Stimulated activated CD4-positive, alpha-beta T cell treated with anti-CD3 and anti-CD28 coated beads, Interleukin-1b, Interleukin-23, amount 100 ng/mL, for 48 hours (primary cell): ENCODE measurements at places on chromosomes 1 and 21.

DNA sequence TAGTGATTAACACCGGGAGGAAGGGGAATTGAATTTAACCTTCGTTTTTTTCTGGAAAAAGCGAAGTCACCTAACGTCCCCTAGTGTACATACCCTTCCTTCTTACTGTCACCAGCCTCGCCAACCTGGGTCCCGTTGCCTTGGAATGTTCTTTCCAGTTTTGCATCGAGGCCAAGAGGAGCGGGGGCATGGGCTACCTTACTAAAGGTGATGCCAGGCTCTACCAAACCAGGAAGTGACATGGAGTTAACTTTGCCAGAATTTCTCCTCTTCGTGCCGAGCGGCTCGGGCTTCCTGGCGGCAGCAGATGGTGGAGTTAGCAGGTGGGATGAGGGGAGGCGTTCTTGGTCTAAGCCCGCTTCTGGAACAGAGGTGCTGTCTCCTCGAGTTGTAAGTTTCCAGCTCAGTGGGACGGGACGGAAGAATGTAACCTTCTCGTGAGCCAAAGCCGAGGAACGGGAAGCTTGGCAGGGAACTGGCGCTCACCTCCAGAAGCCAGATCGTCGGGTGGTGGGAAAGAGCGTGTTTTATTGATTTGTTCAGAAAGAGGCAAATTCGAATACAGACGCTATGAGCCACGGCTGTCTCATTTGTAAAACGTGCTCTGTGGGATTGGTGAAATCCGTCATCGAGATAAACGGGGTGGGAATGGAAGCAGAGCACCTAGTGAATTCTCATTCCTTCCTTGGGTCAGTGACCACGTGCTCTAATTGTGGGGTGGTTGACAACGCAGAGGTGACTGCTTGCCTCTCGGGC lies 486 bp downstream of the NIPAL3 start:
- DNase-seq: no peak

- DNase-seq: peak; percentile 74
Observed at GRCh38 chr1:204453141-204453772, 41.3 kb downstream of the PIK3C2B start.

- DNase-seq: no peak
Observed at GRCh38 chr1:5317391-5317790, 663.0 kb downstream of the AJAP1 start.

- no peak for DNase-seq
Observed at GRCh38 chr1:15816674-15817073, 9.2 kb upstream of the UQCRHL start.

- DNase-seq: no peak
Observed at GRCh38 chr1:65694933-65695332, 97.8 kb upstream of the PDE4B start.

DNA sequence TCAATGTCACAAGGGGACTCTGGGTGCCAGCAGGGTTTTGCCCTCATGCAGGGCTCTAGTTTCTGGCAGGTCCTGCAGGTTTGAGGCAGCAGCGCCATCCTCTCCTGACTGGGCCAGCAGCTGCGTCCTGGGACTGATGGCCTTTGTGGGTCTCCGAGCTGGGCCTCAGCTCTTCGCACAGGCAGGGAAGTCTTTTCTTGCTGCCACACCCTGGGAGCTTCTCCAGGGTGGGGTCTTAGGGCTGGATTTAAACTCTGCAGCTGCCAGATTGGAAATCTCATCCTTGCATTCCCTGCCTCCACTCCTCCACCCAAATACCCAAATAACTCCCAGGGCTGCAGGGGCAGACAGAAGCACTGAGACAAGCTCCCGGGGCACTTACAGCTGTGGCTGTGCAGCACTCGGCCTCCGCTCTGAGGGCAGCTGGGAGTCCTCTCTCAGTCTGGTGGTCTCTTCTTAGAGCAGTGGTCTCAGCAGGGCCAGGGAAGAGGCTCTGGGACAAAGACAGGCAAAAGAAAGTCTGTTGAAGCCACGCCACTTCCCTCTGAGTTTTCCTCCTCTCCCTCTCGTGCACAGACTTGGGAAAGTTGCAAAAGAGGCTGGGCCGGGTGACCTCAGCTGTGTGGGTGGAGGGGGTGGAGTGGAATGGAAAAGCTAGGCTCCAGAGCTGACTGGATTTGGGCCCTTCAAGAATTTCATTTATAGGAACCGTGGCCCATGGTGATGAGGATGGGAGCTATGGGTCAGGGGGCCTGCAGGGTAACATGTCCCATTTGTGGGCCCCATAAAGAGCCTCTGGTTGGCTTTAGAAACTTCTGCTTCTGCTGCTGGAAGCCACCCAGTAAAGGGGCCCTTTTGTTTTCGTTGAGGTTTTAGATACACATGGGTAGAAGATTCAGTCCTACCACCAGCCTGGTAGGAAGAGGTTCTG lies at the start of gene RAB7B:
TSS of gene RAB7B (minus strand) at position 525 of the 931 bp plus-strand sequence. CDS start 9,260 bp downstream, outside the sequence.
- no peak for DNase-seq

DNA sequence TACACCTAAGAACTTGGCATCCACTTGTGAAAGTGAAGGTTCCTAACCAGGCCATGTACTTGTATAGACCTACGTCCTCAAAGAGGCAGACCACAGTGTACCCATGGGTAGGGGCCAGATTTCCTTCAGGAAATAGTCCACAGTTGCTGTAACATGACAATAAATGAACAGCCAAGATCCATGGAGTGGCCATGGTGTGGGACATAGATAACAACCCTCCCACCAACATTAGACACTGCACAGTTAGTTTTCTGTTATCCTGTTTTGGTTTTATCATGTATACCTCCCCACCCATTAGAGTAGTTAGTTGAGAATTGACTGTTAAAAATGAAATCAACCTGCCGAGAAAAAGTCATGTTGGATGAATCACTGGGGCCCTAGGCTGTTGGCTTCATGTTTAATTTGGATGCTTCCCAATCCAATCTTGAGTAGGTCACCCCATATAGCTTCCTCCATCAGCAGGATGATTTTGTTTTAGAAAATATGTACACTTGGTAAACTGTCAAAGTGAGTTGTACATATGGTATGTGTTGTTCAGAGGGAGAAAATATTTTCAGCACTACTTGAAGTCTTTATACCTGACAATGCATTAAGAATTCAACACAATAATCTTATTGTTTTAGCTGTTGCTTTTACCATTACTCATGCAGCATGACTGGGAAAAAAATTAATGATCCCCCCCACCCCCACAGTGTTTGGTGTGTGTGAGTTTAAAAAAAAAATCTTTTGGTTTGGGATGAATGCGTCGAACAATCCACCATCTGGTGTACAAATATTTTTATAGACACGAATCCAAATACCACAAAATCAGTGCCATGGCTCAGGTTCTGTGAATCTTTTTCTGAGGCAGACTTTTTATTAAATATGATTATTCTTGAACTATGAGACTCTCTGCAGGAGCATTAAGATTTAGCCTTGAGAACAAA lies 88.3 kb upstream of the ARHGAP29 start:
- no peak for DNase-seq

DNA sequence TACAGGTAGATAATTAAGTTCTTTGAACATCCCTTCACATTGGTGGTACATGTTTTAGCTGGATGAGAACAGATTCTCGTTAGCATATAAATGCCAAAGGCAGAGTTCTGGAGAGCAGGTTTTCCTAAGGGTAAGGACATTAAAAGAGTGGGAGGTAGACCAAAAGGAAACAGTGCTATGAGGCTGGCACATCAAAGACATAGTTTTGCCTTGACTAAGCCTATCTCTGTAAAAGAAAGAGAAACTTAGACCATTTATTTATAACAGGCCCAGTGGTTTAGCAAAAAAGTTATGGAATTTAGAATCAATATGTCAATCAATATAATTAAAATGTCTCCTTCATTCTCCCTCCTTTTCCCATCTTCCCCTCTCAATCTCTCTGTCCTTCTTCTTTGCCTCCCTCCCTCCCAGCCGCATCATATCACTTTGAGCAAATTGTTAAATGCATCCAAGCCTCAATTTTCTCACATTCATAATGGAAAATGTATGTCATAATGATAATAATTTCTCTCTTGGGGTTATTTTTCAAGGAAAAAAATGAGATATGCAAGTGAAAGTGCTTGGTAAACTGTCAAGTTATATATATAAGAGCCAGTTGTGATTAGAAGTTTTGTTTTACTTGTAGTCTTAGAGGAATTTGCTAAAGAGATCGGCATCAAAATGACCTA lies 209.9 kb upstream of the SGIP1 start:
- no peak for DNase-seq

- peak; percentile 63 for DNase-seq
Observed at GRCh38 chr1:203673550-203674411, 47.1 kb downstream of the ATP2B4 start.

DNA sequence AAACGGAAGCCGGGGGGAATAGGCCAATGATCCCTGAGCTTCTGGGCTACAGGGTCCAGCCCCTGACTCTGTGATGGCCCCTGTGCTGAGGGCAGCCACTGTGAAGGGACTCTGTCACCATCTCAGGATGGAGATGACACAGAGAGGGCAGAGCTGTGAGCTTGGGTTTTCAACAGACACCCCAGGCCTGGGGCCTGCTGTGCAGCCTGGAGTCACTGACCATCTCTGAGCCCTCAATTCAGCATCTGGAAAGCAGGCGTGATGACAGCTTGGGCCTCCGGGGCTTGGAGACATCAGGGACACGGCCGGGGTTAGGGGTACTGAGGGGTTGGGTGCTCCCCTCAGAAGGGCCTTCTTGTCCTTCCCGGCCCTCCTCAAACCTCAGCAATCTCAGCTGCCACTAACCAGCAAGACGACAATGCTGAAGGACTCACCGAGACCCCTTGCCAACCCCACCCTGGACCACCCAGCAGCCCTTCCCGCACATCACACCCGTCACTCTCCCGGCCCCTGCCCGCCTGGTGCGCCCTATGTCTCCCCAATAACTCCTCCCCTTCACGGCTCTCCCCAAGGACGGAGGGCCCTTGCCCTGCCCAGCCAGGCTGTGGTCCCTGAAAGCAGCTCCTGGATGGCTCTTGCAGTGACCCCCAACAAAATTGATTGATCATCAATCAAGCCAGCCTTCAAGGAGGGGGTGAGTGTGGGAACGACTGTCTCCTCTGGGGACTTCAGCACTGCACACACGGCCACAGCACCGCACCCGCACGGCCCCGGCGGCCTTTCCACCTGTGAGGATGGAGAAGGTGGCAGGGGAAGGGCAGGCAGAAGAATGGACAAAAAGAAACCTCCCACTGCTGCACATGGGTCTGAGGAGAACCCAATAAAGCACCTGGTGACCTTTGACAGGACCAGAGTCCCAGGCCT lies 4.3 kb downstream of the MEGF6 start:
- DNase-seq: no peak
